KBM-7 (cell line): ENCODE measurements at places on chromosomes 16 and 17.
A peak's percentile ranks its signal among the peaks of the same experiment; 100 is the strongest.

DNA sequence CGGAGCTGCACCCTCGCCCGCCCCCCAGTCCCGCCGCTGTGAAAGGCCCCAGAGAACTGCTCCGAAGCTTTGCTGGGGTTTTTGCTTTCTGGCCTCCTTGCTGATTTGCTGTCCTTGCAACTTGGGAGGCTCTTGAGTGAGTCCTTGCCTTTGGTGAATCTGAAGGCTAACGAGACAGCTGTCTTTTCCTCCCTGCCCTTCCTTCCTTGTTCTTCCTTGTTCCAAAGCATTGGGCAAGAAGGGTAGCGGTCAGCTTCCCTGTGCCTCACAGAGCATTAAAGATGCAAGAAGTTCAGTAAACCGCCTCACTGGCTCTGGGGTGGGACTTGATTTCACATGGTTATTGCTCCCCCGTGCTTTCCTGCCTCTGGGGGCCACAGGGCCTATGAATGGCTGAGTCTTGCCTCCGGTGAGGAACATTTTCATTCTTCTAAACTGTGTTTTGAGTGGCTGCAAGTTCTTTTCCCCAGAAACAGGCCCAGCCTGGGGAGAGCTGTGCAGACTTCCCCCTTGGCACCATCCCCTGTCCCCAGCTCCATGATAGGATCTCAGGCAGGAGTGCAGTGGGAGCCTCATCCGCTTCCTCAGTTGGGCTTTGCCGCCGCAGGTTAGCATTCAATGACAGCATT, 1.4 kb downstream of the YPEL2 start:
- DNase-seq: peak; percentile 37

DNA sequence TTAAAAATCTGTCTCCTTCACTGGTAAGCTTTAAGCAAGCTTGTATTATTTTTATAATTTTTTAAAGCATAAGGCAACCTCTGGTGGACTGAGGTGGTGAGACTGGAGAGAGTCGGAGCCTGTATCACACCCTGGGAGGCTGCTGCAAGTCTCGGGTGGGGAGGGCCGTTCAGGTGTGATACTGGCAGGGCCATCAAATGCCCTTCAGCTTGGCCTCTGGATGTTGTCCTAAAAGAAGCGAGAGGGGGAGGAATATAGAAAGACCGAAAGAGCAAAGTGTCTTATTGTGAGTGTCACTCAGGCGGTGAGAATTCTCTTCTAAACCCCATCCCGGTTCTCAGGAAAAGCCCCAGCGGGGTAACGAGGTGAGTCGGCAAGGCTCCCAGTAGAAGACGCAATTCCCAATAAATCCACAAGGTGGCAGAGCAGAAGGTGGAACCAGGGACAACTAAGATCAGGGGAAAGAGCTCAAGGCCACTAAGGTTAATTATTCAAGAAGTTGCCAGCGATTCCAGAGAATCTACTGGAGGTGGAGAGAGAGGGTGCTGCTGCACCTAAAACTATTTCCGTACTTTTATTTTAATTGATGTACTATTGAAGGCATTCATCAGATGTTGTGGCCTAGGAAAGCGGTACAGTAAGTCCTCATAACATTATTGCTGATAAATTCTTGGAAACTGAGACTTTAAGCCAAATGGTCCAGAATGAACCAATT, 14.1 kb downstream of the C17orf67 start:
- peak; percentile 85 for DNase-seq

DNA sequence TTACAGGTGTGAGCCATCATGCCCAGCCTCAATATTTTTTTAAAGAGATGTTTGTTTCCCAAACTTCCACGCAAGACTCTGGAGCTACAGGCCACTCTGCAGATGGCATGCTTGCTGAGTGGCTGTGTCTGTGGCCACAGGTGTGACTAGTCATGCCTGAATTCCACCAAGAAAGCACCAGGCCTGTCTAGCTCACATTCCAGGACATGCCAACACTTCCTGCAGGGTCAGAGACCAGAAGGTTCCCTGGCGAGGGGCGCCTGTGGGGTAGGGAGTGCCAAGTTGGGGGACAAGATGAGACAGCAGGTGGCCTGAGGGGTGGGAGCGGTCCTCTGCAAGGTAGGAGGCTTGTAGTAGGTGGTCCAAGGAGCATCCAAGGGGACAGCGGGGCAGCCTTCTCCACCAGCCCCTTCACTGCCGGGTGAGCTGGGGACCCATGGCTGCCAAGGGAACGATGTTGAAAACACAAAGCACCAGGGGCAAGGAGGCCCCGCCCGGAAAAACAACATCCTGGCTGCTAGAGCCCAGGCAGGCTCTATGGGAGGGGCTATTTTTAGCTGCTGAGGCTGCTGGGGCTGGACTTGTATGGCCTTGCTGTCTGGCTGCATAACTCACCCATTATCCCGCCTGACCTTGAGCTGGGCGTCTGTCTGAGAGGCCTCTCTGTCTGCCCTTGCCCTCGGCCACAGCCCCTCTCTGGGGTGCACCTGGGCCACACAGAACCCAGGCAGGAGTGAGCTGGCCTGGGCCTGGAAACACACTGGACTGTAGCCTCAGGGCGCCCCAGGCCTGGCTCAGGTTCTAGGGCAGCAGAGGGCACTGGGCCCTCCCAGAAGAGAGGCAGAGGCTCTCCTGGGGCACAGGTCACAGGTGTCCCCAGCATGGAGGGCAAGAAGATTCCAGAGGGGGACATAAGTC, 5.7 kb downstream of the TRIM47 start:
- DNase-seq: no peak

- no peak for DNase-seq
These were observed 9.4 kb upstream of the HEATR6 start for GRCh38 chr17:60087882-60088669.

- no peak for DNase-seq
These were observed 1183.2 kb downstream of the CDH11 start for GRCh38 chr16:63938661-63939060.

DNA sequence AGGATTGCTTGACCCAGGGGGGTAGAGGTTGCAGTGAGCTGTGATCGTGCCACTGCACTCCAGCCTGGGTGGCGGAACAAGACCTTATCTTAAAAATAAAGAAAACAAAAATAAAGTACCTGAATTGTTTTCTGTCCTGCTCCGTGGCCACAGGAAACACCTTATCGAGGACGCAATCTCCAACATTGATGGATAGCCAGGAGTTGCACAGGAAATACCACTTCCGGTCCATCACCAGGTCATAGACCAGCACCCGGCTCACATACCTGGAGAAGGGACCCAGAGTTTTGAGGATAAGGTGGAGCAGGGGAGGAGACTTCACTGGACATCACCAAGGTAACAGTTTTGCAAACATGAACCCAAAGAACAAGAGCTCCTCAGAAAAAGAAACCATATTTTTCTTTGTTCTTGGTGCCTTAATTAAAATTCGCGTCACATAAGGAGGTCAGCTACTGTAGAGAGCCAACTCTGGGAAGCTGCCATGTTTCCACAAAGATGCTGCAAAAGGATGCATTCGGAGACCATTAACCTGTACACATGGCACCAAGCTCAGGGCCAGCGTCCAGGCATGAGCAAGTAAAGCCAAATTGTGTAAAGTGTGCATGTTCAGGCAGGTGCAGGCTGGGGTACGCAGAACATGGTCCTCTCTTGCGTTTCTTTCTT, 55.6 kb upstream of the GCSH start:
- no peak for DNase-seq

GRCh38 chr17:12815642-12816141, 26.4 kb downstream of the ARHGAP44 start:
- peak; percentile 89 for DNase-seq

DNA sequence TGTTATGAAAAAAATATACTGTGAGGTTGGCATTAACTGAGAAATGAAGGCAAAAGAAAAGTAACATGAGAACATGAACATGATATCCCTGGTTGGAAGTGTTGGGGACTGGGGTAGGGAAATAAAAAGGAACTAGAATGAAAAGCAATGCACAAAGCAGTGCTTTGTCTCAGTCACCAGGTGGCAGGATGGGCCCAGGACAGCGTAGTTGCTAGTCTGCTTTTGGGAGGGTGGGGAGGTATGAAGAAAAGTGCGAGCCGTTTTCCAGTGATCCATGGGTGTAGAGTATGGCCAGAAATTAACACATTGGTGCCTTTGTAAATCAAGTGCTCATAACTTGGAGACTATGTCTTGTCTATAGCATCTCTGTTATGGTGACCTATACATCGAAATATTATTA, 662.5 kb upstream of the SALL1 start:
- no peak for DNase-seq
